Esophagus squamous epithelium (tissue), 5 donors: ENCODE measurements at places on chromosomes 11 and 22.

DNA sequence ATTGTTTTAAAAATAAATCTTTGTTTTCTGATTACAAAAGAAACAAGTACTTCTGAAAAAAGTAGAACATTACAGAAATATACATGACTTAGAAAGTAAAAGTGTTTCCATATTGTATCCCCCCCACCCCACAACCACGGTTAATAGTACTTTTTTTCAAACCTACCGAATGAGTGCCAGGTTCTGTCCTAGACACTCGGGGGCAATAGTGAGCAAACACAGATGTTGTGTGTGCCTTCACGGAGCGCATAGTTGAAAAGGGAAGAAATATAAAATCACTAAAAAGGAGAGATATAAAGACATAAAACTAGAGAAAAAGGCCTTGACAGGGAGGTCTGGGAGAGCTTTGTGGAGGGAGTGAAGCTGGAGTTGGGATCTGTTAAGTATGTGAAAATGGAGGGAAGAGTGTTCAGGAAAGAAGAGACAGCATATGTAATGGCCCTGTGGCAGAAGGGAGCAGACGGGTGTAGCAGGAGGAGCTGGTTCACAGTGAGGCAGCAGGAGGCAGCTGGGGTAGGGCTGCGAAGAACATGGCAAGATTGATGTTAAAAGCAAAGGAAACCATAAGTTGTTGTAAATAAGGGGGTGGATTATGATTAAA is 42.1 kb upstream of the ALX4 start:
- no peak for DNase-seq

DNA sequence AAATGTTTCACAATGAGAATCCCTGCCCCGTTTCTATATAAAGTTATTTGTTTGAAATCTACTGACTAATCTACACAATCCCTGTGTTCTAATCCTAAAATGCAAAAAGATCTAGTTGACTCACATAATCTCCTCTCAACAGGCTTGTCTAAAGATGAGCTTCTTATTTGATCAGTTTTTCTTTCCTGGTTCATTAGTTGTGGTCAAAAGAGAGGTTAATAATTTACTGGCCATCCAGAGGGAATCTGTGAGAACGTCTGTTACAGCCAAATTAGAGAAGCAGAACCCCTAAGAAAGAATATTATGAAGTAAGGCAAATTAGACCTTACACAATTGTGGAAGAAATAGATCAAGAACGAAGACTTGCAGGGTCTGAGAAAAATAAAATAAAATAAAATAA is 173.7 kb upstream of the ANO3 start:
- DNase-seq, result no peak

- DNase-seq, result no peak
Measured at GRCh38 chr11:44116234-44116830, 20.9 kb downstream of the EXT2 start.

DNA sequence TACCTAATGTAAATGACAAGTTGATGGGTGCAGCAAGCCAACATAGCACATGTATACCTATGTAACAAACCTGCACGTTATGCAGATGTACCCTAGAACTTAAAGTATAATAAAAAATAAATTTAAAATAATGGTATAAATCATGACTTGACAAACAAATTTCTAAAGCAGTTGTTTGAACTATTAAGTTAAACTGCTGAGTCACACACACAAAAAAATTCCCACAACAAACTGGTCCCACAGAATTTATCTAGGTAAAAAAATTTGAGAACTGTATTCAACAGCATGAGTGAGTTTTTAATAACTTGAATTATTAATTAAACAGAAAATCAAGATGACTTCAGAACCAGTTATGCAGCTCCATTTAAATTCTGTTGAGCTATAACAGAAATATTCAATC is 186.0 kb upstream of the SOX6 start:
- no peak for DNase-seq

- no peak for DNase-seq
Measured at GRCh38 chr11:124667601-124668000, 5.9 kb downstream of the SIAE start.

- no peak for DNase-seq
Measured at GRCh38 chr11:93089474-93090102, 108.2 kb downstream of the SLC36A4 start.

DNA sequence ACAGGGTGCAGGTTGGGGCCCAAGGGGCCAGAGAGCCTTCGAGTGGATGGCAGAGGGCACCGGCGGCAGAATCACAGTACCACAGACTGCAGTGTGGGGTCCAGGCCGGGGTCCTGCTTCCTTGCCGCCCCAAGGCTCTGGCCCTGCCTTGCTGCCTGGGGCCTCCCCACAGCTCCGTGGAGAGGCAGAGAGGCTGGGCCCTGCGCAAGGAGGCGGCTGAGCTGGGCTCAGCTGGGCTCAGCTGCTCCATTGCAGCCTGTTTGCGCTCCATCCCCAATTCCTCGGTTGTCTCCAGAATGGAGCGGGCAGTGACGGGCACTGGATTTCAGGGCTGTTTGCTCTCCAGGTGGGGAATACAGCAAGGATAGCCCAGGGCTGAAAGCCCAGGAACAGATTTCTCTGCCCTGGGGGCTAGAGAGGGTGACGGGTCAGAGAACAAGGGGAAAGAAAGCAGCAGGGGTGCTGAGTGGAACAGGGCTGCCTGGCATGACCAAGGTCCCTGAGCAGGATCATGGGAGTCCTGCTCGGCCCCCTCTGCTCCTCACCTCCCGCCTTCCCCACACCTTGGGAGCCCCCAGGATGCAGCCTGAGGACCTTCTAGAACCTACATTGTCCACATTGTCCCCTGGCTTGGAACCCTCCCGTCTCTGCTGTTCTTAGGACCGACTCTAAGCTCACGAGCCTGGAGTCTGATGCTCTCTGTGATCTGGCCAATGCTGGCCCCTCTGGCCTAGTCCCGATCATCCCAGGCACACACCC is 18.9 kb downstream of the MRGPRG start:
- no peak for DNase-seq

GRCh38 chr11:31714840-31715239 is 96.3 kb downstream of the PAX6 start:
- no peak for DNase-seq

DNA sequence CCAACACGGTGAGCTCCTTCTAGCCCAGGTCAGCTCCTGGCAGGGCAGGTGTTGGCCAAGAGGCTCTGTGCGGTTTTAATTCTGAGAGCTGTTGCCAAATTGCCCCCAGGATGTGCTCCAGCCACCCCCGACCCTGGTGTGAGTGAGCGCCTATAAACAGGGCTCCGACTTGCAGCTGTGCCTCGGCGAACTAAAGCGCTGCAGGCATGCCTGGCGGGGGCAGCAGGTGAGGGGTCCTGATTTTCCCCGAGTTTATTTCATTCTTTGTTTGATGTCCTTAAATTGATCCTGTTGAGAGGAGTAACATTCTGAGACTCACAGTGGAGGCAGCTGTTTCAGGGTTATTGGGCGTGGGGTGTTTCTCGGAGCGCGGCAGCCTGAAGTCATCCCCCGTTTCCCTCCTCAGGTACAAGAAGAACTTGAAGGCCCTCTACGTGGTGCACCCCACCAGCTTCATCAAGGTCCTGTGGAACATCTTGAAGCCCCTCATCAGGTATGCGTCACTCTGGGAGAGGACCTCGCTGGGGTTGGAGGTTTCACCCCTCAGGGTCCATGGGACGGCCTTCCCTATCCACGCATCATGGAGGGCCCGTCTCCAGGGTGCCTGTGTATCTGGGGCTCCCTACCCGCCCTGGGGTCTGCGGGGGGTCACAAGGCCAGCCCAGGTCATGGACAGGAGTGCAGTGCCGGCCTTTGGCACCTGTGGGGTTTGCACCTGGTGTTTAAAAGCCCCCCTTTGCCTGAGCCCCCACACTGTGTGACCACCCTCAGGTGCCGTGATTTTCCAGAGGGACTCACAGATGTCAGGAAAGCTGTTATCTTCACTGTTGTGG is 62.1 kb downstream of the ARHGAP8 start:
- no peak for DNase-seq

DNA sequence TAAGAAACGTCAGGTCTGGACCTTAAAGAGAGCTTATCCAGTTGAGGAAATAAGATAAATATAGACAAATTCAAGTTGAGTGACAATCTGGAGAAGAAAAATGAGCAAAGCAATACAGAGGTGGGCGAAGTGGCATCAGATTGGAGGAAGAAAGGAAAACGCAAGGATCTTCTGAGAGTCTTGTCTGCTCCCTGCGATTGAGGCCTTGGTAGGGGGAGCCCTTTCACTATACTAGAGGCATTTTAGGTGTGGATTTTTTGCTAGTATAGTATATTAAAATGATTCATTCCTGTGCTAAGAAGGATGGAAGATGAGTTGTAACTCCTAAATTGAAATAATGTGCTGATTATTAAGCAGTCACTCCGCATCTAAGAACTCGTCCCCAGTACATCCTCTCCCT is 8.1 kb downstream of the NUP50 start:
- DNase-seq, result no peak

DNA sequence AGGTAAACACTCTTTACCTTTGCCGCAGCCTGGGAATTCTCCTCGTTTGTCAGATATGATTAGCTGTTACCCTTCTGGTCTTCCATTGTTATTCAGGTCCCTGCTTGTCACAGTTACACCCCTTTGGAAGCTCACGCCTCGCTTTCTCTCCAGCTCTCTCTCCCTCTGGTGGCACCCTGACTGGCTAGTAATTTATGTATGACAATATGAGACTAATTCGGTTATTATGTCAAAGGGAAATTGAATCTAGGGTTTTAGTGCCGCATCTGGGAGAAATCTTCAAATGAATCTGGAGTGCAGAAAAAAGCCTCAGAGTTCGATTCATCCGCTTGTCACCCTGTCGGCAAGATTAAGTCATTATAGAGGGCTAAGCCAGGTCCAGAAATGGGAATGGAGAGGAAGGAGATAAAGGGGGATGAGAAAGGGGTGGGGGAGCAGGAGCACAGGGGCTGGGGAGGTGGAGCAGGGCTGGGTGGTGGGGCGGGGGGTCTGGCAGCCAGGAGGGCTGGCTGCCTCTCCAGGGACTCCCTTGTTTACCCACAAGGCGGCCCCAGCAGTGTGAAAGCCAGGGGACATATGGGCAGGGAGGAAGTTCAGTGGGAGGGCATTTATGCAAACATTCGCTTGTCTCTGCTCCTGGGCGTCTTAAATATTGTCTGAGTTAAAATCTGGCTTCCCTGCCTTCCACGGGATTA is 179.0 kb upstream of the NECTIN1 start:
- DNase-seq, result no peak

DNA sequence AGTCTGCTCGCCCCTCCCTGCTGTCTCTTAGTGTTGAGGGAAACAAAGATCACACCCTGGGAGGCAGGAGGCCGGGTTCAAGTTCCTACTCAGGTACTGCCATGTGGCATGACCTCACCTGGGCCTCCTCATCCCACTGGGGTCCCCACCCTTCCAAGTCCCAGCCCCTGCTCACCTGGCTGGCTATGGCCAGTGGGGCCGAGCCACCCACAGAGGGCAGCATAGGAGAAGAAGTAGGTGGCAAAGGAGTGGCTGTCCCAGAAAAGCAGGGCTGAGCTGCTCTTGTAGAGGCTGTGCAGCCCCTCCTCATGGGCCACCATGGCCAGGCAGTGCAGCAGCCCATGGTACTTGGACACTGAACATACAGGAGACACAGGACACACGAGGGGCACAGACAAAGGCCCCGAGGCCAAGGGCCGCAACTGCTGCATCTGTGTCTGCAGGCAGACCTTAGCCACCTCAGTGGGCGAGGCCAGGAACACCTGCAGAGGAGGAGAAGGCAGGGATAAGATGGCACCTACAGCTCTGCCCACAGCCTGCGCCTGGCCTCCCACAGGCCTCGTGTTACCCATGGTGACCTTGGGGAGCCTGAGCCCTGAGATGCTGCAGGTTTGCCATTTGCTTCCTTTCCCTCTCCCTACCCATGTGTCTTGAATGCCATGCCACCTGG is 50.6 kb upstream of the MPEG1 start:
- DNase-seq, result no peak

DNA sequence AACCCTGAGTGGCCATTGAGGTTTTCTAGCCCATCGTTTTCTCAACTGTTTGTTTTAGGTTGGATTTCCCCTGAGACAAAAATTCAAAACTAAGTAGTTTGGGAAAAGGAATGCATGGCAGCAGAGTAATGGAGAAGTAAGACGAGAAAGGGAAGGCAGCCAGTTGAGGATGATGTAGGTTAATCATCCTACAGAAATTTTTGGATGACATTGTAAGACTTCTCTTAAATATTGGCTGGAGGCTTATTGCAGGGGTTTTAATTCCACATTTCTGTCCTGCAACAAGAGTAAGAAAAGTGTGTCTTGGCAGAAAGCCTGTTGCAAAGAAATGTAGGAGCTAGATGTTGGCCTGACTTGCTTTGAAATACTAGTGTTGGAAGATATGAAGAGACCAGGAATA is 308.8 kb downstream of the LUZP2 start:
- no peak for DNase-seq

DNA sequence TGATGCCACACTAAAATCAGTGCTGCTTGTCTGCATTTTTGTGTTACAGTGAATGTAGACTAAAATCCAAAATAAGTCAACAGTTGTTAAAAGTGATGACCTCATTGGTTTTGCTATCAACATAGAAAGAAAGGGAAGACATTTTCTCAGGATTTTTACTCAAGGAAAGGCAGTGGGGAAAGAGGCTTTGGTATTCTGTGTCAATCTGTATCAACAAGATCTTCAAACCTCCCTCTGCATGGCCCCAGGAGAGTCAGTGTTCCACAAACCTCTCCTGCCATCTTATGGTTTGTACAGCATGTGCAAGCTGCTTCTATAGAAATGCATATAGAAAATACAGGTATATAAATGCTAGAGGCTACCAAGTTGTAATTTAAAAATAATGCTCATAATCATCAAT is 13.8 kb upstream of the OR51M1 start:
- no peak for DNase-seq

- no peak for DNase-seq
Measured at GRCh38 chr11:70557742-70558485, 159.6 kb downstream of the CTTN start.

DNA sequence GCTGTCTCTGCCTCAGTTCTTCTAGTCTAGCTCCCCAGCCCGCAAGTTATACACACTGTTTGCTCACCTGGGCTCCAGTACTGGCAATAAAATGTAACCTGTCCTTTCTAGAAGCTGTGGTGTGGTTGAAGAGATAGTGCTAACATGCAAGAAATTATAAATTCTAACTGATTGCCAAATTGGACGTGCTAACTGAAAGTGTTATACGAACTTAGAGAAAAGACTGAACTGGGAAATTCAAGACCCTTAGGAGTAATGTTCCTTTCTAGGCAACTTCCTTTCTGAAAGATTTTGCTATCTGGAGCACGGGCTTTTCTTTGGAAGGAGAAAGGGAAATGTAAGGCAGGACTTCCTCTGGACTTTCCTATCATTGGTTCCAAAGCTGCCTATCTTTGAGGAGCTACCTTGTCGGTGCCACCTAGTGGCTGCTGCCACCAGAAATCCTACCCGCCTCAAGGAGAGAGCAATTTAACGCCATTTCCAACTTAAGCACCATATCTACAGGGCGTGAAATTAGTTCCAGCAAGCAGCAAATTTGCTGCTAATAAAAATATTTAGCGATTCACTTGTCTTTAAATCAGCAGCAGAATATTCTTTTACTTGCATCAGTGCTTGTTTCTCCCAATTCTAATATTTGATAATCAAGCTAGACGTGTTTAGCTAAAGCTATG is 12.7 kb upstream of the TMEM218 start:
- DNase-seq, result no peak

GRCh38 chr11:14542324-14542723 is 22.1 kb upstream of the PSMA1 start:
- no peak for DNase-seq

GRCh38 chr22:33919391-33920196 is 682 bp downstream of the LARGE1 start:
- no peak for DNase-seq

- DNase-seq, result no peak
Measured at GRCh38 chr11:67062526-67063373, 6.1 kb downstream of the RHOD start.
